ENCODE measurements at places on chromosomes 3 and 15. TPM values are rescaled to one million over a fixed set of nuclear protein-coding genes. Genes with fewer than 3 reads are reported as not detected.

The GOLGA6A gene
- 0.14 TPM for total RNA-seq

The IMPG2 gene
- total RNA-seq: 0.07 TPM

The DNASE1L3 gene
- total RNA-seq: not detected

The CCDC39 gene
- not detected for total RNA-seq

The GLT8D1 gene
- 25.4 TPM for total RNA-seq

The MESP2 gene
- not detected for total RNA-seq

The PLXNB1 gene
- 1.5 TPM for total RNA-seq

- no peak for DNase-seq
- no peak overlapping the region for H3K4me3 ChIP-seq
- H3K27me3 ChIP-seq: peaks cover 17% of the 10 kb centered on the region
- H3K4me1 ChIP-seq: no peaks in the 10 kb centered on the region
Measured at GRCh38 chr3:73576999-73577461, 47.7 kb downstream of the PDZRN3 start.

DNA sequence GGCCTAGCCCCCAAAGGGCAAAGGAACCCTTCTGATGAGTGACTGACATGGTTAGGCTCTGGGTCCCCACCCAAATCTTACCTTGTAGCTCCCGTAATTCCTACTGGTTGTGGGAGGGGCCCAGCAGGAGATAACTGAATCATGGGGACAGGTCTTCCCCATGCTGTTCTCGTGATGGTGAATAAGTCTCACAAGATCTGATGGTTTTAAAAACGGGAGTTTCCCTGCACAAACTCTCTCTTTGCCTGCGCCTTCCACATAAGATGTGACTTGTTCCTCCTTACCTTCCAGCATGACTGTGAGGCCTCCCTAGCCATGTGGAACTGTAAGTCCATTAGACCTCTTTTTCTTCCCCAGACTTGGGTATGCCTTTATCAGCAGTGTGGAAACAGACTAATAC, 16.9 kb downstream of the TKT start:
- H3K4me1 ChIP-seq: peaks cover 4% of the 10 kb centered on the region
- no peak overlapping the region for H3K4me3 ChIP-seq
- no peak overlapping the region for H3K27ac ChIP-seq

GRCh38 chr3:102016417-102016816, 167.1 kb downstream of the NFKBIZ start:
- no peak overlapping the region for H3K4me3 ChIP-seq
- peaks cover 1% of the 10 kb centered on the region for H3K36me3 ChIP-seq
- H3K27me3 ChIP-seq: no peaks in the 10 kb centered on the region
- DNase-seq: no peak

DNA sequence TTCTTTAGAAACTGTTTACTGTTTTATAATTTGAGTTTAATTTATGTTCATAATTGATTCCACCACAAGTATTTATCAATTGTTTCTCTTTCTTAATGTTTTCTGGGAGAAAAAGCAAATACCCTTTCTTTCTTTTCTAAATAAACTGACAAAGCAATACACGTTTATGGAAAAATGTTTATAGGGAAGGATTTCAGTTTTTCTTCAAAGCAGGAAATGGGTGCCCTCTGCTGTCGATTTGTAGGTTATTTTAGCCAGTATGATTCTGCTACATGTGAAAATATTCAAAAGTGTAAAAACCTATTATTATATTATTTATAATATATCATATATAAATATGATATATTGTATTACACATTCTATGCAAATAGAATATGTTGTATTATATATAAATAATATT, 921.0 kb upstream of the ROBO1 start:
- no peak for DNase-seq
- no peaks in the 10 kb centered on the region for H3K4me1 ChIP-seq
- no peaks in the 10 kb centered on the region for H3K36me3 ChIP-seq
- H3K27me3 ChIP-seq: no peaks in the 10 kb centered on the region

DNA sequence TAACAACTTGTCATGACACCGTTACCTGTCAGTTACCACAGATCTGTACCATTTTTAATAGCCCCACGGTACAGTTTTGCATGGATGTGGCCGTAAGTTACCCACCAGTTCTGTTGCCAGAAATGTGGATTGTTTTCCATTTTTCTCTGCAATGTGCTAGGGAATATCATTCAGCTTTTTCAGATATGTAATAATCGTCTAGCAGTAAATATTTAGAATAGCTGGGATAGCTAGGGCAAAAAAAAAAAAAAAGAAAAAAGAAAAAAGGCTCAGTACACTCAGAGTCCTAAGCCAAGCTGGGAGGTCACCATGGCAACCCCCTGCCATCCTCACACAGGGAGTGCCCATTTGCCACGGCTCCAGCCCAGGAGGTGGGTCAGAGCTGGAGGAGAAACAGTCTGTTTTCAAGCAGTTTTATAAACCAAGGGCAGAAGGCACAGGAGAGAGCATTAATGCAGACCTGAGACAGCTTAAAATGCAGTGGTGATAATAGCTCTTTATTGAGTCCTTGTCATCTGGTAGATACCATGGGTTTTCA, 25.2 kb downstream of the PAQR5 start:
- peaks cover 12% of the 10 kb centered on the region for H3K27me3 ChIP-seq

- no peaks in the 10 kb centered on the region for H3K36me3 ChIP-seq
- H3K4me3 ChIP-seq: no peak overlapping the region
- no peaks in the 10 kb centered on the region for H3K4me1 ChIP-seq
- no peak overlapping the region for H3K27ac ChIP-seq
- DNase-seq: no peak
- H3K27me3 ChIP-seq: no peaks in the 10 kb centered on the region
Measured at GRCh38 chr3:135084405-135084804, 289.3 kb downstream of the EPHB1 start.

- H3K27ac ChIP-seq: no peak overlapping the region
- H3K36me3 ChIP-seq: peaks cover 12% of the 10 kb centered on the region
- H3K4me3 ChIP-seq: no peak overlapping the region
- peak; percentile 63 for DNase-seq
Measured at GRCh38 chr3:158539414-158540014, 31.5 kb upstream of the MLF1 start.

DNA sequence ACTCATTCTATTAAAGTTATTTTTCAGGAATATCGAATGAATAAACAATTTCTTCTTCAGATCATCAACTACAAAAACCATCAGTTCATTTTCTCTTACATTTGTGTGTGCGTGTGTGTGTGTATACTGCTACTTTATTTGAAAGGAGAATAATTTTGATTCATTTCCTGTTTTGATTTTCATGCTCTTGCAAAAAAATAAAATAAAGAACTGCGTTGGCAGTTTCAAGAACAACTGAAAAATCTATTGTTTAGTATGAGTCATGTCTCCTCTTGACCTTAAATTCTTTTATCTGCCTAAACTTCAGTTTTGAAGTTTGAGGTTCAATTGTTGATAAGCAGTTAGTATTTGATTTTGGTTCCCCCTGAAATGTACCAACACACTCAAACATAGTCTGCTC, 540.8 kb downstream of the FGF12 start:
- H3K27ac ChIP-seq: no peak overlapping the region
- no peaks in the 10 kb centered on the region for H3K27me3 ChIP-seq
- H3K4me1 ChIP-seq: peaks cover 5% of the 10 kb centered on the region
- H3K4me3 ChIP-seq: no peak overlapping the region
- H3K36me3 ChIP-seq: no peaks in the 10 kb centered on the region

GRCh38 chr3:59424268-59425010, 374.6 kb upstream of the CFAP20DC start:
- H3K36me3 ChIP-seq: no peaks in the 10 kb centered on the region
- no peak overlapping the region for H3K27ac ChIP-seq
- H3K4me3 ChIP-seq: no peak overlapping the region
- DNase-seq: peak; percentile 34
- H3K27me3 ChIP-seq: peaks cover 4% of the 10 kb centered on the region
